ENCODE measurements at places on chromosomes 3 and 15. TPM values are rescaled to one million over a fixed set of nuclear protein-coding genes. Genes with fewer than 3 reads are reported as not detected.

GRCh38 chr3:143002083-143002712 lies 828 bp downstream of the U2SURP start:
- no peak for DNase-seq

Gene AP3B2
- total RNA-seq: 36.4 TPM

DNA sequence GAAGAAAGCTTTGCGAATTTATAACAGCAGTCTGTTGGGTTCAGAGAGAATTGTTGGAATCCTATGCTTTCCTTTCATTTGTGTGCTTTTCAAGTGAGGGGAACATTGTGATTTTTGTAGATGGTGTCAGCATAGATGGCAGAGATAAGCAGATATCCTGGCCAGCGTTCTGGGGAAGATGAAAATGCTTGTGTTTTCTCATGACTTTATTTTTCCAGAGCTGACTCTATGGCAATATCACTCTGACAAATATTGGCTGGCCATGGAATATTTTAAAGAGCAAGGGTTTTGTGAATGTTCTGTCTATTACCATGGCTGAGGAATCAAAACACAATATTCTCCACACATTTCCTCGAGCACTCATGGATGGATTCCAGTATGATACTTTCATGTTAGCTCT lies 108.8 kb downstream of the MITF start:
- no peak for DNase-seq

Gene ACKR2
- total RNA-seq: 2.5 TPM

DNA sequence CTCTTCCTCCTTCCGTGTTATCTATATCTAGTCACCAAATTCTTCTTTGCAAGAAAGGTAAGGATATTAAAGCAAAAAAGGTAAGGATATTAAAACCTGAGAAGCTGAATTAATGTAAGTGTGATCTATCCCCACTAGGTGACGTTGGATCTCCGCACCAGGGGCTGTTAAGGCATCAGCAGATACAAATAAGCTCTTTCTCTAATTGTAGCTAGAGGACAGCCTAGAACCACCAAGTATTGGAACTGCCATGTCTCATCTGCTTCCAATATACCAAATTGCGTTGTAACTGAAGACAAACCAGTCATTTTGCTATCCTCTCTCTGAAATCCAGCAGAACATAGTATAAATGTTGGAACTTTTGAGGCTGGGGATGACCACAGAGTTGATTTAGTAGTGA lies 471.2 kb upstream of the TGFBR2 start:
- DNase-seq: no peak

GRCh38 chr3:138440121-138440521 lies 5.7 kb downstream of the ESYT3 start:
- no peak for DNase-seq

DNA sequence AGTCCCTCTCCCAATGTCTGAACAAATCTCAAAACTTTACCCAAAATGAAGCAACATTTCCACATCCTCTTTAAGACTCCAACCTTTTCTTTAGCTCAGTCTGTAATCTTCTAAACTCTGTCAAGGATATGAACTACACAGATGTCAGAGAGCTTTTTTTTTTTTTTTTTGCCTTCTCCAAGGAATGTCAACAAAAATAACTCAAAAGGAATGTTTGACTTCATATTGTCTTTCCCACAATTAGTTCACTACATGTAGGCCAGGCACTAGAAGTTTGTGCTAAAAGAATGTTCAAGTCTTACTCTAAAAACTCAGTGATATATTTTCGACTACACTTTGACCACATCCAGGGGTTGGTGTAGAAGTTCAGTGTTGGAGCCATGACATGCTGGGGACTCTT lies 37.1 kb downstream of the ADAMTS9 start:
- DNase-seq: no peak

Gene VGLL3
- 7.8 TPM for total RNA-seq

- no peak for DNase-seq
Observed at GRCh38 chr3:24725514-24726255, 231.0 kb upstream of the THRB start.

DNA sequence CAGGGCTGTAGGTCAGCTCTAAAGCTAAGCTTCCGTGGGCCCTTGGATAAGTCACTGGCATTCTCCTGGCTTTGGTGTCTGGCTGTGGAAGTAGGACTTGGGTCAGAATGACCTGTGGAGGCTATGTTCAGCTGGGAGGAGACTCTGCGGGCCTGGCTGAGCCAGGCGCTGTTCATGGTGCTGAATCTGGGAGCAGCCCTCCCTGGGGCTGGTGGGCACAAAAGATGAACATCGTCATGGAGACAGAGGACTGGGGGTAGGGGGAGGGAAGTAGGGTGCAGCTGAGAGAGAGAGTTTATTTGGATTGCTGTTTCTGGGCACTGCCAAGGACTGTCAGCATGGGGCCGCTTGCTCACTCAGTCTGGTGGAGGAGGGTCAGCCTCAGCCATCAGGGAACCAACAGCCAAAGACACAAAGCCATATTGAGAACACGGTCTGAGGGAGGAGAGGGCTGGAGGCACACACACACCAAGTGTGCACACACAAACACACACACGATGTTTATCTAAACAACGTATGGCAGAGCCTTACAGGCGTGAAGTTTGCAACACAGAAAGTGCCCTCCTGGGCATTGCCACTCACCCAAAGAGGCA lies 120.7 kb upstream of the LINGO1 start:
- no peak for DNase-seq

DNA sequence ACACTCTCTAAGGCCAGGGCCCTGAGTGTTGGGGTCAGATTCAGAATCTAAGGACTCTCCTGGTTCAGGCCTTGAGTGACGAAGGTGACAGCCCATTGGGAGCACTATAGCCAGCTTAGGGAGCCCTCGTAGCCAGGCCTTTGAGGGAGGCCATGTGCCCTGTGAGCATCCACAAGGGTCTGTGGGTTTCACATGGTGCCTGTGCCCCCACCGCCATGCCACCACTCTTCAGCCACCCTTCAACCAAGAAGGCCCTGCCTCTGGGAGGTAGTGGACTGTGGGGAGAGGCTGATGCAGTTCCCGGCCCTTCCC lies 37.5 kb downstream of the TSPAN3 start:
- no peak for DNase-seq

Data from spinal cord (tissue), 10 donors.